ENCODE measurements at places on chromosomes 6 and 20.

DNA sequence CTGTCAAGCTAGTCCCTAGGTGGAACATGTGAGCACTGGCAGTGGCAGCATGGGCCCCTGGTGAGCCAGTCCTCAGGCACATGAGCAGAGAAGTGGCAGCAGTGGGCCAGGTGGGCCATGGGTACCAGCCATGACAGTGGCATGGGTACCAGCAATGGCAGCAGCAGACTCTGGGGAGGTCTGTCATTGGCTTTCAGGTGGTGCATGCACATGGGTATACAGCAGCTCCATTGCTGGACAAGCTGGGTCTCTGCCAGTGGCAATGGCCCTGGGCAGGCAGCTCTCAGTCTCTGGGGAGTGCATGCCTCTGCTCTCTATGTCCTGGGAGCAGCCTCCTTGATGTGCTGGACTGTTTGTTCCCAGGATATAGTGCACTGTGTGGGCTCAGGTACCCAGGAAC, 65.3 kb downstream of the KAT14 start:
- DNase-seq: no peak

DNA sequence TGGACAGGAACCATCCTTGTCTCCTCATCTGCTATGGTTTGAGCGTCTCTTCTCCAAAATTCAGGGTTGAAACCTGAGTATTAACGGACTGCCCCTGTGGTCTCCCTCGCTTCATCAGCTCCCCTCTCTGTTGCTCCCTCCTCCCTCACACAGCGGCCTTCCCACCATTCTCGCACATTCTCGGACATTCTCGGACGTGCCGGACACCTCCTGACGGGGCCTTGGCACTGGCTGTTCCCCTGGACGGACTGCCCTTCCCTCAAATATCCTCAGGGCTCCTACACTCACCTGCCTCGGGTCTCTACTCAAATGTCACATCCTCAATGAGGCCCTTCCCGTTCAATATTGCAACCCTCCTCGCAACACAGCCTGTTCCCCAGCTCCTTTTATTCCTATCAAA, 115.8 kb downstream of the TBC1D7 start:
- DNase-seq: no peak

- DNase-seq: no peak
Measured at GRCh38 chr6:20172842-20173456, 39.3 kb downstream of the MBOAT1 start.

GRCh38 chr20:7742479-7742878, 197.8 kb downstream of the HAO1 start:
- peak; percentile 41 for DNase-seq

DNA sequence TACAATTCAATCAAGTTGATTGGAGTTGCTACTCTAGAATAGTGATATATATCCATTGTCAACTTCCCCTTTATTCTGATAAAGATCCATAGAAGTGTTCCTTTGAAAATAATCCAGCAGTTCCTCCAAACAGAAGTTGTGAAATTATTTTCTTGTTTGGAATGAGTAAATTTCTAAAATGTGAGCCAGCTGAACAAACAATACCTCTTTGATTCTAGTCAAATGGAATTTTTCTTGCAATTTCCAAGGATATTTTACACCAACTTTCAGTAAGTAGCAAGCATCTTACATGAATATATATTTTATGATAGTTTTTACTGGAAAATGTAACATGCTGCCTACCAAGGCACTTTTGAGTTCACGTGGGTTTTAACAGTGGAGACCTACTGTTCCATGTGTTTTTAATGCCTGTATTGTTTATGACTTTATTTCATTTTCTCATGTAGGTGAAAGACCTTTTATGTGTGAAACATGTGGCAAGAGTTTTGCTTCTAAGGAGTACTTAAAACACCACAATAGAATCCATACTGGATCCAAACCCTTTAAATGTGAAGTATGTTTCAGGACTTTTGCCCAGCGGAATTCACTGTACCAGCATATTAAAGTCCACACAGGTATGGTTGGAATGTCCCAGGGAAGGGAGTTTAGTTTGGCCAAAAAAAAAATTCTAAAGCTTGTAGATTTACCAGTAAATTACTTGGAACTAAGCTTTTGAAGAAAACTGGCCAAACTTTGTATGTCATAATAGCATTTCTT, 6.5 kb downstream of the GZF1 start:
- no peak for DNase-seq

- DNase-seq: no peak
Measured at GRCh38 chr20:32966881-32967781, 37.1 kb downstream of the SUN5 start.

GRCh38 chr6:132190097-132190814, 211.0 kb downstream of the MOXD1 start:
- DNase-seq: peak; percentile 50

GRCh38 chr6:11273406-11274065, 41.1 kb upstream of the NEDD9 start:
- no peak for DNase-seq

GRCh38 chr6:42923666-42924065, 5.6 kb upstream of the CNPY3 start:
- DNase-seq: peak; percentile 4

- DNase-seq: no peak
Measured at GRCh38 chr6:509676-510075, 118.1 kb downstream of the IRF4 start.

- peak; percentile 78 for DNase-seq
Measured at GRCh38 chr6:41966961-41967311, 25.3 kb upstream of the CCND3 start.

- DNase-seq: no peak
Measured at GRCh38 chr6:129992881-129993280, 25.5 kb upstream of the L3MBTL3 start.
